Caco-2 (cell line): ENCODE measurements at places on chromosomes 1 and 21.

DNA sequence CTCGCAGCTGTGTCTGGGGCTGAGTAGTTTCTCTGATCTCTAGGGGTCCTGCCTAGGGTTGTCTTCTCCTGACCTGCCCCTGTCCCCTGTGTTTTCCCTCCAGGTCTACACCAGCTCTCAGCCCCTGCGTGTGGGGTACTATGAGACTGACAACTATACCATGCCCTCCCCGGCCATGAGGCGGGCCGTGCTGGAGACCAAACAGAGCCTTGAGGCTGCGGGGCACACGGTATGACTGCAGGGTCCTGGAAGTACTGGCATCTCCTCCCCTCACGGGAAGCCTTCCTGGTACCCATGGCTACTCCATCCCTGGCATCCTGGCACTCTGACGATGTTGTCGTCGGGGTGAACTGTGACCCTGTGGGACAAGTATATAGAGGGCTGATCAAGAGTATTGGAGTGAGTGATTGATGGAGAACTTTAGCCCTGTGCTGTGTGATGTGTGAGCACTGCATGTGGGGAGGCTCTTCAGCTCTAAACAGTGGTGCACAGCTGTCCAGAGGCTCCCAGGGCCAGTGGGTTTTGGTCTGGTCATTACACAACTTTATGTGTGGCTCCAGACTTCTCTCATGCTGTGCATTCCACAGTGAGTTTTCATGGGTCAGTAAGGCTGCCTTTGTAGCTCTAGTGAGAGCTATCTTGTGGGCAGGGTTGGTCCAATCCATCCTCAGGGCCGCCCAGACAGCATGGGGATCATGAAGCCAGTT, 14.4 kb downstream of the FAAH start:
- DNase-seq = no peak

GRCh38 chr1:53060579-53060978, 1.4 kb upstream of the PODN start:
- no peak for DNase-seq

DNA sequence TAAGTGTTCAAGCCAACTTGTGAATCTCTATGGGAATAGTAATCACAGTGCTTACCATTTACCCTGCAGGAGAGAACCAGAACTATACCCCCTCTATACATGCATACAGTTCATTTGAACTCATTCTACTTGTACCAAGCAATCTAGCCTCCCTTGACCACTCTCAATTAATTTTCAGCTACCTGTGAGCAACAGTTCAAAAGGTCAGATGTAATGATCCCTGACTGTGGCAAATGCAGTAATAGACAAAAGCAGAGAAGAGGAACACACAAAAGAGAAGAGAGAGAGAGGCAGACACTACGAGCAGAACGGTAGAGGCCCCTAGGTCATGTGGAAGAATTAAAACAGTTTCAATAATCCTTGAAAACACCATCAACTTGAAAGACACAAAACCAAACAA, 52.8 kb downstream of the FMO4 start:
- no peak for DNase-seq

DNA sequence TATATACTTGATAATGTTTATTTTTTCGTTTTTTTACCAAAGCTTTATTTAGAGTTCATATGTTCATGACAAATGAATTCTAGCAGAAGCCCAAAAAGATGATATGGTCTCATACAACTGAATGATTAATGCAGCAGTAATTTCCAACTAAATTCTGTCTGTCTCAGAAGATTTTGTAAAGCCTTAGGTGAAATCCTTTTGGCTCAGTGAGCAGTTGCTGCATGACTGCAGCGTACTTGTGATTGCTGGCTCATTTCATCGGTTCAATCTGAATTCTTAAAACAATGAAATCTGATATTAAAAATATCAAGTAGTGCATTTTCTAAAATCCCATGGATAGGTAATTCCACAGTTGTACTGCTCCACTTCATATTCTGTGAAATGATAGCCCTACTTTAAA, 73.2 kb downstream of the AK5 start:
- DNase-seq = no peak

- DNase-seq = no peak
Measured at GRCh38 chr21:34642211-34643075, 26.4 kb upstream of the CLIC6 start.

- no peak for DNase-seq
Measured at GRCh38 chr1:65629788-65630187, 162.9 kb upstream of the PDE4B start.

- peak; percentile 42 for DNase-seq
Measured at GRCh38 chr1:66503841-66504470, 30.0 kb upstream of the SGIP1 start.

- DNase-seq = no peak
Measured at GRCh38 chr1:79323239-79324025, 316.9 kb upstream of the ADGRL4 start.

DNA sequence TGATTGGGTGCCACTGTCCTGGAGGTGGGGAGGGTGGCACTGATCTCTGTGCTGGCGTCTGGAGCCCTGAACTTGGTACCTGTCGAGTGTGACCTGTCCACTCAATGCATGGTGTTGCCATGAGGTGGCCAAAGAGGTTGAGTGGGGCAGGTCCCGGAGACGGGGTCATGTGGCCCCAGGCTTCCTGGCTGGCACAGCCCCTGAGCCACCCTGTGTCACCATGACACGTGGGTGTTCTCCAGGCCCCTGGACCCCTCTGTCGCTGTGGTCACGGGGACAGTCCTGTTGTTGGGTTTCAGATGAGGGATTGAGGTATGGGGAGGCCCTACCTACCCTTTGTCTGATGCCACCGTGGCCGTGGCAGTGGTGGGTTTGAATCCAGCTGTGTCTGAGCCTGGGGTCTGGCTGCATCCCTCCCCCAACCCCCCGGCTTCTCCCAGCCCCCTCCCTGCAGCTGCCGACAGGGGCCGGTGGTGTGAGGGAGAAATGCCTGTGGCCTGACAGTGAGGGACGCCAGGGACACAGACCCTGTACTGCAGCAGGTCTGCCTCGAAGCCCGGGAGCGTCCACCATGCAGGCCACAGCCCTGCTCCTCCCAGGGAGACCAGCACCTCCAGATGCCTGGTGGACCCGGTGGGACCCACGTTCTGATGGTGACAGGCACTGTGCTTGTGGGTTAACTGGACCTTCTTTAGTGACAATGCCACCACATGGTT, 12.0 kb downstream of the TRPM2 start:
- no peak for DNase-seq

DNA sequence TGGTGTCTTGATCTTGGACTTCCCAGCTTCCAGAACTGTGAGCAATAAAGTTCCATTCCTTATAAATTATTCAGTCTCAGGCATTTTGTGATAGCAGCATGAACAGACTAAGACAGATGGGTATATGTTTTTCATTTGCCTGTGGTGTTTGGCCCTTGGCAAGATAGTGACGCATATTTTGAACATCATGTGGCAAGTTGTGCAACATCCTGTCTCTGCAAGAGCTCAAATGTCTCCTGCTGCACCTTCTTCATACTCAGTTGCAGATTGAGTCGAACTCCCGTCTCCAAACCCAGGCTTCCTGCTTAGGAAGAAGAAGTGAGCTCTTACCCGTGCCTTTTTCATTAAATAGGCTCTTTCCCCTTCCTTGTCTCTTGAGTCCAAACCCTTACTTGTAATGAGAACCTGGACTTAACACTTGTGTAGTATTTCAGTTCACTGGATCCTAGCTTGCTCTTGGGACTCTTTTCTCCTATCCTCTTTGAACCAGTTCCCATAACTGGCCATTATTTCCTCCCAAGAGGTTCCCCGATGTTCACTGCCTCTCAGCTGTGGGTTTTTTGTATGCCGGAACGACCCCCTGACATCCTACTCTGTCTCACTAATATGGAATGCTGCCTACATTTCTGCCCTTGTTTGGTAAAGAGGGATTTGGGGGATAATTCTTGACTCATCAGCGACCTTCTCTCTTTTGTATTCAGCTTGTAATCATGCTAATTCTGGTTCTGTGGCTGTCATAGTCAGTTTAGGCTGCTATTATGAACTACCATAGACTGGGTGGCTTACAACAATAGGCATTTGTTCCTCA, 125.0 kb upstream of the KCNK2 start:
- no peak for DNase-seq

DNA sequence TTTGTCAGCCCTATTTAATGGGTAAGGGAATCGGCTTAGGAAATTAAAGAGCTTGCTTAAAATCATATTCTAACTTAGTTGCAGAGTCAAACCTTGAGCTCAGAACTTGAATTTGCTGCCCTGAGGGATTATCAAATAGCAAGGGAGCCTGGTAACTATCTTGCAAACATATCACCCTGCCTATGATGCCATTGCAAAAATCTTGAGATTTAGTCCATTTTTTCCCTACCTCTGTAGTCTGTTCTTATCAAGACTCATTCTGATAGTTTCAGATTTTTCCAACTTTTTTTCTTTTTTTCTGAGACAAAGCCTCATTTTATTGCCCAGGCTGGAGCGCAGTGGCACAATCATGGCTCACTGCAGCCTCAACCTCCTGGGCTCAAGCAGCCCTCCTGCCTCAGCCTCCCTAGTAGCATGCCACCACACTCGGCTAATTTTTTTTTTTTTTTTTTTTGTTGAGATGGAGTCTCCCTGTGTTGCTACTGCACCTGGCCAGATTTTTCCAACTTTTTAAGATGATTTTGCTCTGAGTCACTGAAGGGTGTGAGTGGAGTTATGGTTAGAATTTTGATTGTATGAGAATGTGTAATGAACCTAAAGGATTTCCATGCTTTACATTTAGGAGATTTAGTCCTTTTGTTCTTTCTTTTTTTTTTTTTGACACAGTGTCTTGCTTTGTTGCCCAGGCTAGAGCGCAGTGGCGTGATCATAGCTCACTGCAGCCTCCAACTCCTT, 12.2 kb downstream of the SARS1 start:
- DNase-seq = no peak

DNA sequence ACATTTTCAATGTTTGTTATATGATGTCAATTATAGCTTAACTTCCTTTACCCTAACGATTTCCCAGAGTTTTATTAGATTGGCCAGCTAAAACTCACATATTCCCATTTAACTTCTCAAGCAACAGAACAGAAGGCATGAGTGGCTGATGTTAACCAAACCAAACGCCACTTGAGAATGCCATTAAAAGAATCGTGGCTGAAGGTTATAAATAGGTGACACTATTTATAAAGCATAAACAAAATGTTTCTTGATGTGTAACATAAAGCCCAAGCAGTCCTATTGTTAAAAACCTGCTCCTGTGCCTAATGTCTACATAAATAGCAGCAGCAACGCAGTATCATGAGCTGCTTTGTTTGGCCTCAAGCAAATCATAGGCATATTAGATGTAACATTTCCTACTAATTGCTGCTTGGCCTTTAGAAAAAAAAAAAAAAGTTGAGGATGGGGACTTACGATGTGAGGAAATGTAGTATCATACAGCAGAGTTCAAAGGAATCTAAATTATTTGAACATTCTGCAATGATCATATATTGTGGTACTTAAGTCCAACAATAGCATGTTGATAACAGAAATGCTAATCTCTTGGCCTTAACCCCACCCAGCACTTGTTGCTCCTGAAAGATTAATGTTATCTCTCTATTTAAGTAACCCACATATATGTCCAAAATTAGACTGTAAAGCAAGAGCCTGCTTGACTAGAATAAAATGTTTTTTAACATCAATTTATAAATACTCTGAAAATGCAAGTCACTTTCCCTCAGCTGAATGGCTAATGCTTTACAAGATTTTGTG, 106.0 kb downstream of the ESRRG start:
- DNase-seq = no peak

DNA sequence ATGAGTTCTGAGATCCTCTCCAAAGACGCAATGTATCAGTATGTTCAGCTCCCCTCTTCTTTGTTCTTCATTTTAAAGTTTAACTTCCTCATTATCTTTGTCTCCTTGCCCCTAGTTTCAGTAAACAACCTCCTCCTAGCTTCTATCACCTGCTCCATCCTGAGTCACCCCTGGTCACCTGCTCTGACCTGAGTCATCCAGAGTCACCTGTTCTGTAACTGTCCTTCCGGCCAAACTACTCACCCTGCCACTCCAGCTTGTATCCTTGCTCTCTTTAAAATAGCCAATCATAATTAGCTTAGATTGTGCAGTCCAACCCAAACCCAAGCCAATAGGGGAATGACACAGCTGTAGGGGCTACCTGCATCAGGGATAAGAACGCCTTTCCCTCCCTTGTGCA, 332.0 kb downstream of the OLFM3 start:
- DNase-seq = no peak

DNA sequence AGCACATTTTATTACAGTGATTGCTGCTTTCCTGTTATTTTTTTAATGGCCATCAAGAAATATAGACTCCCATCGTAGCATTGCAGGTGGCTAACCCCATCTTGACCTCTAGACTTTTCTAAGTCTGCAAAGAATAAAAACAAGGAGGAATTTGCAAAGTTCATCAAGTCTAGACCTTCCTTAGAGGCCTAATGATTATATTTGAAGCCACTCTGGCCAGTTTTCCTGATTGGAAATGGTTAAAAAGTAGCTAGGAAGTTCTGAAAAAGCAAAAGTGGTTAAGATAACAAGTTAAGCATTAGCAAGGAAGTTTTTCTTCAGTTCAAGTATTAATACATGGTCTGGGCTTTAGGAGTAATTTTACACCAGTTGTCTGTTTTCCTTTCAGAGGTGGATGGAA, 16.7 kb upstream of the KCNJ15 start:
- DNase-seq = no peak

DNA sequence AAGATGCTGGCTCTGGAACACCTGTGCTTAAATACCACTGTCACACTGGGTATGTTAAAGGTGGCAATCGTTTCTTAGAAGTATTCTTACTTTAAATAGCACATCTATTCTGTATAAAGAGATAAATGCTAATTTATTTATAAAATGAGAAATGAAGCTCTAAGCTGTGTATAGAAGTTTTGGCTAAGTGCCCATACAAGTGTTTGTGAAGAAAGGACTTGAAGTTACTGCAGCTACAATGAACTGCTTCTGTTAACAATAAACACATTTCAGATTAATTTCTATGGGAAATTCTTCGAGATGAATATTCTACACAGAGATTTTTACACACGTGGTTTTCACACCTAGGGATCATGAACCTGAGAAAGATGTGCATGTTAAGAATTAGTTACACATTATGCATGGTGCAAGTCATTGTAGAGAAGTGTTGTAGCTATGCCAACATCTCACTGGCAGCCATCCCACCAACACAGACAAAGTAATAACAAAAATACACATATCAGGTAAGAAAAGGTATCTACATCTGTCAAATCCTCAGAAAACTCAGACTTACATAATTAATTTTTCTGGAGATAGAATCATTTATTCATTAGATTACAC, 16.2 kb downstream of the COL24A1 start:
- no peak for DNase-seq

DNA sequence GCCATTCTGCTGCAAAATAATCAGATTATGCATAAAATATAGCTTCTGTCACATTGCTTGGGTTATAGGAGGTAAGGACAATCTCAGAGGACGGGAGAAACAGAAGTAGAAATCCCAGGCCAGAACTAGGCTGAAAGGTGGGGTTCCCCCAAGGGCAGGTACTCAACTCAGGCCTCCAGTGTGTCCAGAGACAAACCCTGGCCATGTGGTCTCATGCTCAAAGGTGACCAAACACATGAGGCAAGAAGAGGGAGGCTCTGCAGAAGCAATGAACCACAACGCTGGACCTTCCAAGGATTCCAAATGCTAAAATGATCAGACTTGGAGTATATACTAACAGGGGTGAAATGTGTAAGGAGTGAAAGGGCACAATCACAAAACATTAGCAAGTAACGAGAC, 103.8 kb downstream of the DMRTB1 start:
- DNase-seq = peak; percentile 4

GRCh38 chr1:209416716-209417115, 166.8 kb upstream of the CAMK1G start:
- no peak for DNase-seq
